ENCODE measurements at places on chromosomes 4 and X.

DNA sequence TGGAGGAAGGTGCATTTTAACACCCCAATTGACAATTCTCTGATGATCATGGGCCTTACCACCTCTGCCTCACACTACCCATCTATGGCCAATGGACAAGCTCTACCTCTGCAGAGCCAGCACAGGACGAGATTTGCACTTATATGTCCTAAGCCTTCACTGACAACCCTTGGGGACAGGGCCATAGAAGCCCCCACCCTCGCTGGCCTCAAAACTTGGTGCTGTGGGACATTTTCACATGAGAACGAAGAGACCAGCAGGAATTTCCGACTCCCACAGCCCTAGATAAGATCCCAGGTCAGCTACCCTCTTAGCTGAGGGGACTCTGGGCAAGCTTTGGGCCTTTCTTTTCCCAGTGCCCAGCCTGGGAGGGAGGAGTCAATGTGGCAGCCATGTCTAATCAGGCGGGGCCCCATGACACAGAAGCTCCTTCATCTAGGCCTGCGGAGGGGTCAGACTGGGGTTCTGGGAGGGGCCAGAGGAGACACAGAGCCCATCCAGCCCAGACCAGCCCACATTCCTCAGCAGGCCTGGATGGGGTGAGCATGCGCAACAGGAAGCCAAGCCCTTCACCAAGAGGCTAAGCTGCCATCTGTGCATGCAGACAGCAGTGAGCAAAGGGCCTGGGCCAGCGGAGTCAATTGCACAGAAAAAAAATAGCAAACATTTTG lies 12.1 kb downstream of the PJA1 start:
- DNase-seq, result no peak

- DNase-seq, result peak; percentile 16
Observed at GRCh38 chr4:10530137-10530786, 73.0 kb upstream of the ZNF518B start.

- DNase-seq, result peak; percentile 55
Observed at GRCh38 chrX:22345884-22346283, 73.2 kb downstream of the CBLL2 start.

- DNase-seq, result peak; percentile 92
Observed at GRCh38 chr4:100736641-100737451, 219.0 kb upstream of the EMCN start.

GRCh38 chrX:53660004-53660403 lies 26.5 kb downstream of the HUWE1 start:
- DNase-seq, result no peak

GRCh38 chr4:84167564-84167963 lies 331.5 kb downstream of the NKX6-1 start:
- no peak for DNase-seq

- no peak for DNase-seq
Observed at GRCh38 chr4:47049347-47049746, 18.0 kb downstream of the GABRB1 start.

- no peak for DNase-seq
Observed at GRCh38 chr4:124484008-124484407, 228.5 kb downstream of the ANKRD50 start.

DNA sequence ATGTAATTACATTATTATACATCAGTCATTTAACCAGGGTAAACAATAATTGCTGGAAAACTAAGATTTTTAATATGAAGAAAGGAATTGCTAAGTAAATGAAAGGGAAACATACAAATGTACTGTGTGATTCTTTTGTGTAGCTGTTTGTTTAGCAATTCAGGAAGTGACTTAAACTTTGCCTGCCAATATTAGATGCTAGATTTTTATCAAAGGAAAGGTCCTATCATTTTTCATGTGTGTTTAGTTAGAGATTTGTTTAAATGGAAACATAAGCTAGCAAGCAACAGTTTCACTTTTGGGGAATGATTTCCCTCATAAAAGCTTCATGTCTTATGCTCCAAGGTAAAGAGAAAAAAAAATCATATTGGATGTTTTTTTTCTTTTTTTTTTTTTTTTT lies 95.1 kb upstream of the LIMCH1 start:
- DNase-seq, result no peak

DNA sequence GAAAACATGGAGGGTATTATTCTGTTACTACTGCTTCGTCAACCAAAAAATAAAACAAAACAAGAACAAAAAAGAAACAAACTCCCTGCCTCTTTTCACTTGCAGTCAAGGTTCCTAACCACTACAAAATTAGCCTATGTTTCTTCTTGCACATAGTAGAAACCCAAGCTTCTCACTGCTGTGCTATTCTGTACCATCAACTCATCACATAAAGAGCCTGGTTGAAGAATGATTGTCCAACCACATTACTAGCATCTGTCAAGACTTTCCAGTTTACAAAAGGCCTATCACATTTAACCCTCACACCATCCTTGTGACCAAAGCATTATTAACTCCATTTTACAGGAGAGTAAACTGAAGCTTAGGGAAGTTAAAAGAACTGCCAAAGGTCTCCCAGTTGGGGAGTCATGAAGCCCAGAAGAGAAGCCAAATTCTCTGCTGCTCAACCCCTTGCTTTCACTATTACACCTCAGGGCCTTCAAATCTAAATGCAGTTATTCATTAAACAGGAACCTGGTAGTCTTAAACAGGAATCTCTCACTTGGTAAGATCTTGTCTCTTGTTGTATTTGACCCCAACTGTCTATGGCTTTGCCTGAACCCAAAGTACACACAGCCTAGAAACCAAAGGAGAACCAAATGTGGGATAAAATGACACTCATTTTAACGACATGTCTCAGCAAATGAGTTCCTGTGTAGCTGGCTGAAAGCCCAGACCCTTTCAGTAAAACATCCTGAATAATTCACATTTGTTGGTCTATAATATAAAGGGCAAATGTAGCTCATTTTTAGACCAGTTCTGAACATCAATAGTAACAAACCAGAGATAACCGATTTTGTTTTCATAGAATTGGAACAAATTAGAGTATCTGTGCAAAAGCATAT lies 8.6 kb downstream of the F9 start:
- DNase-seq, result peak; percentile 0

All from astrocyte of the spinal cord (primary cell).